ENCODE measurements at places on chromosomes 2 and 18. TPM values are rescaled to one million over a fixed set of nuclear protein-coding genes. Genes with fewer than 3 reads are reported as not detected.
A peak's percentile ranks its signal among the peaks of the same experiment; 100 is the strongest.

DNA sequence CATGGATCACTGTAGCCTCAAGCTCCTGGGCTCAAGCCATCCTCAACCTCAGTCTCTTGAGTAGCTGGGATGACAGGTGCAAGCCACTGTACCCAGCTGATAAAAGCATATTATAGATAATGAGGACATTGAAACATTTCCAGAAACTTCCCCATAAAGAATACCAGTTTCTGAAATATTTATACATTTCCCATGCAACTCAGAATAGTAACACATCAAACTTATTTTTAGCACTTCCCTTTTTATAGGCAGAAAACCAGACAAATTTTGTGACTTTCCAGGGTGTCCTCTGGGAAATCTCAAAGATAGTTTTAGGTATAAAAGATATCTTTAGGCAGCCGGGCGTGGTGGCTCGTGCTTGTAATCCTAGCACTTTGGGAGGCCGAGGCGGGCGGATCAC lies 25.1 kb upstream of the DPYSL5 start:
- DNase-seq = no peak
- no peaks in the 10 kb centered on the region for H3K36me3 ChIP-seq
- H3K4me3 ChIP-seq = no peak overlapping the region
- H3K27ac ChIP-seq = no peak overlapping the region

- H3K36me3 ChIP-seq = no peaks in the 10 kb centered on the region
- DNase-seq = no peak
- no peak overlapping the region for H3K4me3 ChIP-seq
- no peaks in the 10 kb centered on the region for H3K4me1 ChIP-seq
Measured at GRCh38 chr2:238370823-238371372, 50.6 kb downstream of the TRAF3IP1 start.

- no peaks in the 10 kb centered on the region for H3K27me3 ChIP-seq
- H3K36me3 ChIP-seq = no peaks in the 10 kb centered on the region
- H3K4me3 ChIP-seq = no peak overlapping the region
- H3K27ac ChIP-seq = peak overlapping the region; percentile 68
- H3K4me1 ChIP-seq = peaks cover 4% of the 10 kb centered on the region
Measured at GRCh38 chr2:39696101-39696553, 30.4 kb downstream of the TMEM178A start.

PROM2 gene
- 3.5 TPM for total RNA-seq

SERPINB13 gene
- not detected for total RNA-seq

DNA sequence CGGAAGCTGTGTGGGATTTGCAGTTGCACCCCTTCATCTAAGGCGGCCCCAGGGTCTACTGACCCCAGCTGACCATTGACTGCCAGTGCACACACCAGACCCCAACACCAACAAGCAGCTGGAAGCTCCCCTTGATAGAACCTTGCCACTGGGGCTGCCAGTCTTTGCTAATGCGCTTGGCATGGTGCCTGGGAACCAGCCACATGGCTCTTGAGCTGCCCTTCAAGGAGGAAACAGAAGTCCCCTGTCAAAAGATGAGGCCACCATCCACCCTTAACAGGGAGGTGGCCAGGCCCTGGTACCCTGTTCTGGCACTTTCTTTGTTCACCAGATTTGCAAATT lies 8.6 kb downstream of the ALPI start:
- no peaks in the 10 kb centered on the region for H3K27me3 ChIP-seq
- no peak overlapping the region for H3K27ac ChIP-seq
- no peak for DNase-seq
- H3K4me1 ChIP-seq = no peaks in the 10 kb centered on the region

DNA sequence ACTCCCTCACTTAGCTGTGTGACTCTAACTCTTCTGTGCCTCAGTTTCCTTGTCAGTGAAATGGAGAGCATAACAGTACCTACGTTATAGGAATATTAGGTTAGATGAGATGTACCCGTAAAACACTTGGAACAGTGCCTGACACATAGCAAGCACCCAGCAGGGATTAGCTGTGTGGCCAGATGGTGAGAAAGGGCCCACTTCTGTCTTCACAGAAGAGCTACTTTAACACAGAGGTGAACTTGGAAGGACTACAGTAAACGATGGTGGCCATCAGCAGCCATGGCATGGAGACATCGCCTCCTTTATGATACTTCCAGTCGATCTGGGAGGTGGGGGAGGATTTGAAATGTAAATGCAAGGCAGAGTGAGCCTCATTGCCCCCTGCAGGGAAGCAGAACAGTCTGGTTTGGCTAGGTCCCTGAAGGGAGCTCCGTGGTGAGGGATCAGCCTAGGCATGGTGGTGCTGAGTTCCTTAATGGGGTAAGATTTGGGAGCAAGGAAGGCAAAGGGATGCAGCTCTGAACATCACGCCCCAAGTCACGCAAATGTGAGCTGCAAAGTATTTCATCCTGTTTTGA lies 101.7 kb upstream of the ALPP start:
- H3K4me1 ChIP-seq = no peaks in the 10 kb centered on the region
- H3K27me3 ChIP-seq = no peaks in the 10 kb centered on the region
- DNase-seq = no peak
- H3K36me3 ChIP-seq = no peaks in the 10 kb centered on the region
- no peak overlapping the region for H3K4me3 ChIP-seq

LONRF2 gene
- 17.4 TPM for total RNA-seq

AQP12A gene
- total RNA-seq = not detected

DNA sequence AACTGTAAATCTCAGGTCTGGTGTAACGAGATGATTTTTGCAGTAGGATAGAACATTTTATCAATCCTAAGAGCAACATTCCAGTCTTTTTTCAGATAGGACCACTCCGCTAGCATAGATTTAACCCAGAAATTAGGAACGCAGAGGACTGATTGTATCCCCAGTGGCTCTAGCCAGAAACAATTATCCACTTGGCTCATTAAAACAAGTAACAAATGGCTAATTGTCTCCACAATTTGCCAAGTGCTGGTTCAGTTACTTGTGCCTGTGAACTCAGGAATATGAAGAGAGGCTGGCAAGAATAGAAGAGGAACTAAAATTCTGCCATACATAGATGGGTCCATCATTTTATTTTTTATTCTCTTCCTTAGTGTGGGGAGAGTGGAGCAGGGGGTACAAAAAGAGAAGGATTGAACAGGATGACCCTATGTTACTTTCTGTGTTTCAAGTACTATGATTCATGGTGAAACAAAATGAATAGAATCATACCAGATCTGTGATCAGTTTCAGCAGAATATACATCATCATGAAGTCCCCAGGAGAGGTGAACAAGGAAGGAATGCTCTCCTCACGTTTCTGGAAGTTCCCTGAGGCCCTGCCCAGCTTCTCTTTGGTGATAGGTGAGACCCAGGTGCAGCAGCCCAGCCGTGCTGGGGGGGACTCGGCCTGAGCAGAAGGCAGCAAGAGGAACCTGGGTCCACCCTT lies 121.6 kb downstream of the ARL4C start:
- no peaks in the 10 kb centered on the region for H3K27me3 ChIP-seq
- no peak for DNase-seq

TRPM8 gene
- total RNA-seq = not detected

DNA sequence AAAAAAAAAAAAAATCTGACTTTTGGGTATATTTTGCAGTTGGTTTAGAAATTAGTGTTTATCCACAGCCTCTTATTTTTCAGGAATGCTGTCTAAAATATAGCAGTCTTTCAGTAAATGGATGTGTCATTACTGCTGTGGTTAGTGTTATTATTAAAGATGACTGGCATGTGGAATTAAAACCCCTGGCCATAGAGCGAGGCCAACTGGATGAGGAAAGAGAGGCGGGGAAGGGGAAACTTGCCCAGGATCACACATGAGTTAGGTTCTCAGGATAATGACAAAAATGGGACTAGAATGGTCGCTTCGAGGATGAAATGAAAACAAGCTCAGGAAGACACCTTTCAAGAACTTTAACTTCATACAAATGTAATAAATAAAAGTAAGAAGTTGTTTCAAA lies 57.4 kb upstream of the APCDD1 start:
- no peak overlapping the region for H3K4me3 ChIP-seq
- H3K36me3 ChIP-seq = no peaks in the 10 kb centered on the region
- no peak for DNase-seq
- H3K4me1 ChIP-seq = no peaks in the 10 kb centered on the region

RTP5 gene
- not detected for total RNA-seq

ARL4C gene
- 22.9 TPM for total RNA-seq

GRCh38 chr2:127421871-127422558 lies 3.8 kb downstream of the PROC start:
- no peaks in the 10 kb centered on the region for H3K36me3 ChIP-seq
- no peak for DNase-seq
- H3K27me3 ChIP-seq = peaks cover 5% of the 10 kb centered on the region
- peaks cover 4% of the 10 kb centered on the region for H3K4me1 ChIP-seq

- no peaks in the 10 kb centered on the region for H3K27me3 ChIP-seq
- H3K27ac ChIP-seq = no peak overlapping the region
- peaks cover 3% of the 10 kb centered on the region for H3K4me1 ChIP-seq
Measured at GRCh38 chr2:233063976-233064411, 3.9 kb downstream of the INPP5D start.

GRCh38 chr2:16238001-16238761 lies 297.8 kb downstream of the MYCN start:
- H3K4me1 ChIP-seq = no peaks in the 10 kb centered on the region
- H3K4me3 ChIP-seq = no peak overlapping the region
- no peaks in the 10 kb centered on the region for H3K27me3 ChIP-seq
